Activated CD8-positive, alpha-beta memory T cell treated with anti-CD3 and anti-CD28 coated beads for 1 hour (primary cell): ENCODE measurements at places on chromosomes 7 and 10.

DNA sequence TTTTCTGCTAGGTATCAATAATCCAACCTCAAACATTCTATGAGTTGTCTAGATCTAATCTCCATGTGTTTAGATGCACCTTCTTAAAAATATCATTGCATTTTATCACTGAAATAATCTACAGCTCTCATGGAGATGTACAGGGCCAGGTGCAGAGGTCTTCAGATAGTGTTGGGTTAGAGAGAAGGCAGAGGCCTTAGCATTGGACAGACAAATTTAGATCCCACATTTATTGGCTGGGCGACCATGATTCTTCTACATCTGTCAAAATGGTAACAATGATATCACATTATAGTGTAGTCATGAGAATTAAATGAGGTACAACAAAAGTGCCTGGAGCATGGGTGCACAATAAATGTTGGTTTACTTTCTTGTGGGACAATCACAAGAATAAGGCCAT lies 3.1 kb downstream of the ARHGAP22 start:
- DNase-seq, result no peak

DNA sequence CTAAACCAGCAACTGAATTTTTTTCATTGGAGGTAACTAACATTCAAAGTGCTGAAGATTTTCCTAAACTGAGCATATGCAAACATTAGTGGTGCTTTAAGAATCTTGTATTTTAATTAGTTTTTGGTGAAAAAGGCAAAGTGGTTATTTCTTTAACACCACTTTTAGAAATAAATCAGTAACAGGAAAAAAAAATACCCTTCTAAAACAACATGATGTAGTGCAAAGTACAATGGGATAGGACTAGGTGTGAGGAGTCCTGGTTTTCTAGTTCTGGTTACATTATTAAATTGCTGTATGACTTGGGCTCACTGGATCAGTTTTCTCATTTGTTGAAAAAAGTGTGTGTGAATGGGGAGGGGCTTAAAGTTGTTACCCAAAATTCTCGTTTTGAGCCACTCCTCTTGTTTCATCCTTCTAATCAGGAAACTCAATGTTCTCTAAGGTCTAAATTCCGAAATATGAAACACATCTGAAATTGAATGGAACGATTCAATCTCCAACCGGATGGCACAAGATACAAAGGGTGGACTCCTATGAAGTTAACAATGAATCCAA lies 1.8 kb downstream of the WASL start:
- no peak for DNase-seq

GRCh38 chr7:147539685-147540084 lies 1050.9 kb upstream of the C7orf33 start:
- DNase-seq, result no peak

DNA sequence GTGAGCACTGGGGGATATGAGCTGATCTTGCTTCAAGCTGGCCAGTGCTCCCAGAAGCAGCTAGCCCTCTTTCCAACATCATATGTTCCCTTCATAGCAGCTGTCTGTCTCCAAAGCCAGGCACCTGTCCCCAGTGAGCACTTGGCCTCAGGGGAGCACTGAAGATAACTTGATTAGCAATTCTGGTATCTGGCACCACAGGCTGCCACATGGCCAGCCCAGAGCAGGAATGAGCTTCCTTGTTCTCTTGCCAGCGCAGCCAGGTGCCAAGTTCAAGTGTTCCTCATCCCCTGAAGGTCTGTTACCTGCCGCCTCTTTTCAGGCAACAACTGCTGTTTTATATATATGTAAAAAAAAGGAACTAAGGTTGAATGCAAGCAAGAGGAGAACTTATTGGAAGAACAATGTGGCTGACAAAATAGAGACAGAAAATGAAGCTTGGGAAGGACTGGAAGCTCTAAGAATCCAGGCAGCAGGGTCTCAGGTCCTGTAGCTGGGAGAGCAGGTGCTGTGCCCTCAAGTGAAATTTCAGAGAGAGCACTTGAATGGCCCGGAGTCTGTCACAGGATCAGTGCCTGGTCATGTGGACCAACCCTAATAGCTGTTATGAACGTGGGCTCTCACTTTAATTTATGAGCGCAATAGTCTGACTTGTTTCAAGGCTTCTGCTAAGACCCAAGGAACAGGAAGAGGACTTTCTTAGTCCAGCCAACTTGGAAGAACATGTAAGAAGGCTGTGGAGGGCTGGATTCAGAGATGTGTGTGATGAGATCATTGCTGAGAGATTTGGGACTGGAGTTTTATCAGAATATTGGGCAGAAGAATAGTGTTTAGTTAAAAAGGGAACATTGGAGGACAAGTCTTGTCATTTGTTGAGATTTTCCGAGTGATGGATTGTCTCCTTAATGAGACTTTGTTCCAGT lies 267.2 kb downstream of the GLRX3 start:
- DNase-seq, result no peak

- no peak for DNase-seq
These were observed 403.5 kb upstream of the ANKRD30A start for GRCh38 chr10:36721871-36722270.

GRCh38 chr10:86599729-86600128 lies 54.6 kb upstream of the OPN4 start:
- no peak for DNase-seq
